ENCODE measurements at places on chromosomes 3 and 15.
A peak's percentile ranks its signal among the peaks of the same experiment; 100 is the strongest.

GRCh38 chr3:143529018-143529478 lies 319.2 kb downstream of the SLC9A9 start:
- DNase-seq: peak; percentile 6

- DNase-seq: peak; percentile 67
These were observed 170.0 kb upstream of the NDN start for GRCh38 chr15:23857028-23857641.

- no peak for DNase-seq
These were observed 121.6 kb downstream of the FOXP1 start for GRCh38 chr3:71461749-71462483.

GRCh38 chr3:190877925-190878324 lies 15.4 kb upstream of the GMNC start:
- DNase-seq: peak; percentile 40

DNA sequence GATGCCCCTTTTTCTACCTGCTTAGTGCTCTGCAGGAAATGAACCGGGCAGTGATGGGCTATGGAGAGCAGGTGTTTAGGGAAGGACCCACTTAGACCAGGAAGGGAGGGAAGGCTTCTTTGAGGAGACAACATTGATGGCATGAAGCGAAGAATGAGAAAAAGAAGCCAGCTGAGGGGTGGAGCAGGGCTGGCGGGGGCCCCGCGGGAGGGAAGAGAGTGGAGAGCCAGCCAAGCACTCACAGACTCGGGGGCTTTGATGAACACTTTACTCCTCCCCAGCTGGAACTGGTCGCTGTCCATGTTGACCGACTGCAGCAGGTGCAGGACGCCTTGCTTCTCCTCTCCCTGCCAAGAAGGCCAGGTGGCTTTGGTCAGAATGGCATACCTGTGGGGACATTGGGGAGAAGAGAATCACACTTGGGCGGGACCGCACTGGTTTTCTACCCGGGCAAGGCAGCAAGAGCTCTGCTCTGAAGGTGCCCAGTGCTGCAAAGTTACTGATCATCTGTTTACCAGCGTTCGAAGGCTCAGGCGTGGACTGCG lies 28.4 kb upstream of the LDHAL6B start:
- no peak for DNase-seq

DNA sequence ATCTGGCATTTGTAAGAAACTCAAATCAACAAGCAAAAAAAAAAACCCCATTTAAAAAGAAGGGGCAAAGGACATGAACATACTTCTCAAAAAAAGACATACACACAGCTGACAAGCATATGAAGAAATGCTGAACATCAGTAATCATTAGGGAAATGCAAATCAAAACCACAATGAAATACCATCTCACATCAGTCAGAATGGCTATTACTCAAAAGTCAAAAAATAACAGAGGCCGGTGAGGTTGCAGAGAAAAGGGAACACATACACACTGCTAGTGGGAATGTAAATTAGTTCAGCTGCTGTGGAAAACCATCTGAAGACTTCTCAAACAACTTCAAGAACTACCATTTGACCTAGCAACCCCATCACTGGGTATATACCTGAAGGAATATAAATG lies 199.4 kb upstream of the THBS1 start:
- no peak for DNase-seq

DNA sequence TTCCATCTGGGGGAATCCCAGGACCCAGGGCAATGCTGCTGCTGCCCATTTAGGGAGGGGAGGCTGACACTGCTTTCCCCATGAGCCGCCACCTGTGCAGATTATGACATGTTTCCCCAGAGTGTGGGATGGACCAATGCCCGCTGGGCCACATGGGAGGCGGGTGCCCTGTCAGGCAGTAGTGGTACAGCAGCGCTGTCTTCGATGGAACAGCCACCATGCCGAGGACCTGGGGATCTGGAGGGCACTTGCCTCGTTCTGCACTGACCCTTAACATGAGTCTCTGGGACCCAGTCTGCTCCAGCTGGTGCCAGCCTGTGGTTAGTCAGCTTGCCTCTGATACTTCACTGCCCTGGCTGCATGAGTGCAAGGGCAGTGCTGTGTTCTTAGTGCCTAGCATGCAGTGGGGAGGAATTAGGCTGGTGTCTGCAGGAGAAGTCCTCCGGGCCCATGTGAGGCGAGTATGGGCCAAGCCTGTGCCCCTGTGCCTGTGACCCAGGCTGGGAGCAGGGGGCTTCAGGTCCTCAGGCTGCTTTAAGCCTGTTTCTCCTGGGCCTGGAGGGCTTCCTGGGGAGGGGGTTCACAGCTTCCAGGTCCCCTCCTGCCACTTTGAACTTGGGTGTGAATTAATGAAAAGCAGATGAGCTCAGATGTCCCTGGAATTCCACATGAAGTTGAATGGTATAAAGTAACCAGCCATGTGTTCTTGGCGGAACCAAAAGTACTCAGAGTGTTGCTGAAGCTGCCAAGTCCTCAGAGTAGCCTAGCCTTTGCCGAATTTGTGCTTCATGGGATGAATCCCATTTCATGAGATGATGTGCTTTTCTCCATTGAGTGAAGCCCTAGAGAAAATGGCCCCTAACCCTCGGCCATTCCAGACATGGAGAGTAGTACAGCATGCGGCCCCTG lies 22.9 kb downstream of the KLF13 start:
- DNase-seq: no peak

GRCh38 chr15:87959080-87959479 lies 297.5 kb downstream of the NTRK3 start:
- DNase-seq: no peak

DNA sequence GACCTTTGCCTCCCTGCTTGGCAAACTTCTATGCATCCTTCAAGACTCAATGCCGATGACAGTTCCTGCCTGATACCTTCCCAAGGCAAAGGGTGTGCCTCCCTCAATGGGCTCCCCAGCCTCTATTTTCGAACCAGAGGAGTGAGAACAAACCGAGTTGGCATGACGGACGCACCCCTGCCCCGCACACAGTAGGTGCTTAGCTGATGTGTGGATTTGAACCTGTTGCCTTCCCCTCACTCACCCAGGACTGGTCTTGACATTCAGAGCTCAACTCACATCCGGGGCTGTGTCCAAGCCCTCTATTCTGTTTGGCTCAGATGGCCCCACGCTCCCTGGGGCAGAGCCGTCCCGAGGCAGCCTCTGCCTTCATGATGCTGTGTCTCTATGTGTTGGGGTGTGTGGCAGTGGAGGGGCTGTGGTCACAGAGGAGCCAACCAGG lies 52.2 kb upstream of the SLC6A11 start:
- no peak for DNase-seq

DNA sequence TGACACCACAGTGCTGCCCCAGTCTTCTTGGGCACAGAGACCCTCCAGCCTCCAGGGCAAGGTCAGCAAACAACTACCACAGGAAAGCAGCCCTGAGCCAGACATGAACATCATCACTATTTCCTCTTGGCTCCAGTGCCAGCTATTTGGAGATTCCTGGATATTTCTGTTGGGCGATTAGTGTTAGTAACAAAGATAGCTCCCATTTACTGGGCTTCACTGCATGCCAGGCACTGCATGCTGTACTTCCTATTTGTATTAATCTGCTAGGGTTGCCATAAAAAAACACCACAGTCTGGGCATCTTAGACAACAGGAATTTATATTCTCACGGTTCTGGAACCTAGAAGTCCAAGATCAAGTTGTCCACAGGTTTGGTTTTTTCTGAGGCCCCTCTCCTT lies 255.1 kb upstream of the STT3B start:
- no peak for DNase-seq

DNA sequence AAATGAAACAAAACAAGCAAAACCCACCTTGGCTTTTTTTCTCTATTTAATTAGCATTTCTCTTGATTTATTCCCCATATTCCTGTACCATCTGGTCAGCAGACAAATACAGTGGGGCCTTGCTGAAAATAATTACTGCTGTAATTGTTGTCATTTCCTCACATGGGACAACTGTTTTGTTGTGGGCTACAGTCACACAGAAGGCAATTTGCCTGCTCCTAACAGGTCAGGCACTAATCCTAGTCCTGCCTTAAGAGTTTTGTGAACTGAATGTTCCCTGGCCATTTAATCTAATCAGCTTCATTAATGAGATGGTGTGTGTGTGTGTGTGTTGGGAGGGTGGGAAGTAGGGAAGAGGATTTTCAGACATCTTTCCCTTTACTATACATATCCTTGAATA lies 11.6 kb downstream of the TRPC1 start:
- no peak for DNase-seq

DNA sequence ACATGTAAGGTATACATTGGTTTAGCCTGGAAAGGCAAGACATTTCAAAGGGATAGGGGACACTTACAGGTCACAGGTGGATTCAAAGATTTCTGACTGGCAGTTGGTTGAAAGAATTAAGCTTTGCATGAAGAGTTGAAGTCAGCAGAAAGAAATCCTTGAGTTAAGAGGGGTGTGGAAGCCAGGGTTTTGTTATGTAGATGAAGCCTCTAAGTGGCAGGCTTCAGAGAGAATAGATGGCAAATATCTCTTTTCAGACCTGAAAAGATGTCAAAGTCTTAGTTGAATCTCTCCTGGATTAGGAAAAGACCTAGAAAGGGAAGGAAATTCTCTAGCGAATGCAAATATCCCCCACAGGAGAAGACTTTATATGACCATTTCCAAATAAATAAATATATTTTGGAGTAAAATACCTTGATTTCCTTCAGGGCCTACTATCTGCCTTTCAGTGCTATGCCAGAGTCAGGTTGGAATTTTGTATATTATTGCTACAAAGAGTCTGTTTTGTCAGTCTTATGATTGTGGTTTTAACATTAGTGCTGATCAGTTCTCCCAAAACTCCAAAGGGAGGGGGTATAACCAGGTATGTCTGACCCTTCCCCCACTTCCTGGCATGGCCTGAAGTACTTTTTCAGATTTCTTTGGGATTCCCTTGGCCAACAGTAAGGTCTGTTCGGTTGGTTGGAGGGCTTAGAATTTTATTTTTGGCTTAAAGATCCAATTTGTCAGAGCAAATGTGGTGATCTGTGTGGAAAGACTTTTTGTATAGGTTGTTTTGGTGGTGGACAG lies 286.4 kb downstream of the LRTM1 start:
- no peak for DNase-seq

DNA sequence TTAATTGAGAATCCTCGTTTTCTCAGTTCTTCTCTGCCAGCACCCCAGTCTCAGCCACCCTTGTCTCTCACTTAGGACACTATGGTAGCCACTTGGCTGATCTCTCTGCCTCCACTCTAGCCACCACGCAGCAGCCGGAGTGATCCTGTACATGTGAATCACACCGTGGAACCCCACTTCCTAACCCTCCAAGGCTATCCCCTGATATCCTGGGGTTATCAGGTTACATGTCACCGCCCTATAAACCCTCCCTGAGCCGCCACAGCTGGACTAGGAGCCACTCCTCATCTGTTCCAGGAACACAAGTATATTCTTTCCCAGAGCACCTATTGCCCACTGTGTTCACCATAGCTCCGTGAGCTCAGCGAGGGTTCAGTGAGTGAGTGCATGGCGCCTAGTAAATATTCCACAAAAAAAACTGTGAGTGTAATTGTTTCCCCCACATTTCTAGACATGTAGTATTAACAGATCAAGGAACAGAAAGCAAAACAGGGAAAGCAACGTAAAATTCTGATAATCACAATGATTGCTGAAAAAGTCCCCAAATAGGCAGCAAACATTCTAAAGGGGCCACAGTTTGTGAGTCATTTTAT lies 661 bp upstream of the PARP14 start:
- DNase-seq: peak; percentile 73

GRCh38 chr15:39623529-39623931 lies 42.7 kb downstream of the THBS1 start:
- DNase-seq: no peak

- DNase-seq: no peak
These were observed 55.4 kb downstream of the KLF13 start for GRCh38 chr15:31381801-31382712.

DNA sequence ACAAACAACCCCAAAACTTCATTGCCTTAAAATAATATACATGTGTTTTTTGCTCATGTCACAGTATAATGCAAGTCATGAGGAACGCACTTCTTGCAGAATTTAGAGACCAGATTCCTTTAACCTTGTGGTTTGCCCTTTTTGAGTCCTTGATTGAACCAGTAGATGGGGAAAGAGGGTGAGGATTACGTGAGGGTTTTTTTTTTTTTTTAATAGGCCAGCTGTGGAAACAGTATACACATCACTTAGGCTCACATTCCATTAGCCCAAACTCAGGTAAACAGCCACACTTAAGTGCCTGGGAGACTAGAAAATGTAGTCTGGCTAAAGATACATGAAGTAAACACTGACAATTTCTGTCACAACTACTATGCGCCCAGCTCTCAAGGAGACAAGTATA lies 114.9 kb upstream of the MLF1 start:
- DNase-seq: no peak

DNA sequence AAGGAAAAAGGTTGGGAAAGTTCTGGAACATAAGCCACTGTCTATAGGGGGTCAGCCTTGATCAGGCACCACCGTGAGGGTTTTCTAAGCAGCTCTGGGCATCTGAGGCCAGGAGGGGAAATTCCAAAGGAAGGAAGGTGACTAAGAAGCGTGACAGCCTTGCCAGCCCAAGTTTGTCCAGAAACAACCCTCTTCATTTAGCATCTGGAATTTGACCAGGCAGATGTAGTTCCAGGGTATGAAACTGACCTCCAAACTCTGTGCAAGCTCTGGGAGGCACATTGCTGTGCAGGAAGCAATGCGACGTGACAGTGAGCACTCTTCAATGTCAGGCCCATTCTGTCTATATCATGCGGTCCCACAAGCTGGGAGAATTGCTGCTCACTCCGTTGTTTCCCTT lies 85.4 kb upstream of the TPM1 start:
- no peak for DNase-seq

DNA sequence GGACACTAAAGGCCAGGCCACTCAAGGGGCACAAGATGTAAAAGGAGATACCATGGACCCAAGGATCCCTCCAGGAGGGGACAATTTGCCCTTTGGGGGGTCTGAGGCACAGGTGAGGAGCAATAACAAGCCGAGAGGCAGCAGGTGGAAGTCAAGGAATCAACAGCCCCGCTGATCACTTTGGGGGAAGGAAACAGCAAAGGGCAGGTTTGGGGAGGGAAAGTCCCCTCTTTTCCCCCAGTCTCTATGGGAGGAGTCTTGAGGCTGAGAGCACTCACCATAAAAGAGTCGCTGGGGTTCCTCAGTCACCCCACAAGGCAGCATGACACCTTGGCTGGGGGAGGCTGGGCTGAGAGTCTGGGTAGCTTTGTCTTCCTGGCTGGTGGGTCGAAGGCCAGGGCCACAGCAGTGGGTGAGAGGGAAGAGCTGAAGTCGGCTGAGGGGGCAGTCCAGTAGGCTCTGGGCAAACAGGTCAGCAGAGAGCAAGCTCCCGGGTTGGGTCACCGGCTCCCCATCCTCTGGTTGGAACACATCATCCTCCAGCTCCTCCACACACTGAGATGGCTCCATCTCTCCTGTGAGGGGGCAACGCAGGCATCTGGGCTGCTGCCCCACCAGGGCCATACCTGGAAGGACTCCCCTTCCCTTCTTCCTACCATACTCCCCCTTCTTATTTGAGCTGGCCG lies 3.0 kb downstream of the BMF start:
- no peak for DNase-seq

- peak; percentile 69 for DNase-seq
These were observed 1.7 kb downstream of the MEIS2 start for GRCh38 chr15:37098468-37099318.

DNA sequence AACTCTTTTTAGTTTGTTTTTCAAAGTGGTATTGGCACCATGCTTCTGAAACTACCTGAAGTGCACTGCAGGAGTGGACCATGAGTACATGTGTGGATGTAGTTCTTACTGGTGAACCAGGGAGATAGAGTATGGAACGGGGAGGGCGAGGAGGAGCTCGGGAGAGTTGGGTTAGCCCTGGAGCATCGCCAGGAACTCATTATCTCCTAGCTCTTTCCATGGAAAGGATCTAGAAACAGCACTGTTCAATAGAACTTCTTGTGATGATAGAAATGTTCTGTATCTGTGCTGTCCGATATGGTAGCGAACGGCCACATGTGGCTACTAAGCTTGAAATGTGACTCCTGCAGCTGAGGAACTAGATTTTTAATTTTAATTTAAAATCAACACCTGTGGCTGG lies 47.3 kb downstream of the VGLL4 start:
- no peak for DNase-seq

All from OCI-M1 (cell line).